Stimulated activated CD8-positive, alpha-beta memory T cell treated with anti-CD3 and anti-CD28 coated beads, Interleukin-15, amount 100 ng/mL, for 24 hours (primary cell): ENCODE measurements at places on chromosomes 6 and 20.

DNA sequence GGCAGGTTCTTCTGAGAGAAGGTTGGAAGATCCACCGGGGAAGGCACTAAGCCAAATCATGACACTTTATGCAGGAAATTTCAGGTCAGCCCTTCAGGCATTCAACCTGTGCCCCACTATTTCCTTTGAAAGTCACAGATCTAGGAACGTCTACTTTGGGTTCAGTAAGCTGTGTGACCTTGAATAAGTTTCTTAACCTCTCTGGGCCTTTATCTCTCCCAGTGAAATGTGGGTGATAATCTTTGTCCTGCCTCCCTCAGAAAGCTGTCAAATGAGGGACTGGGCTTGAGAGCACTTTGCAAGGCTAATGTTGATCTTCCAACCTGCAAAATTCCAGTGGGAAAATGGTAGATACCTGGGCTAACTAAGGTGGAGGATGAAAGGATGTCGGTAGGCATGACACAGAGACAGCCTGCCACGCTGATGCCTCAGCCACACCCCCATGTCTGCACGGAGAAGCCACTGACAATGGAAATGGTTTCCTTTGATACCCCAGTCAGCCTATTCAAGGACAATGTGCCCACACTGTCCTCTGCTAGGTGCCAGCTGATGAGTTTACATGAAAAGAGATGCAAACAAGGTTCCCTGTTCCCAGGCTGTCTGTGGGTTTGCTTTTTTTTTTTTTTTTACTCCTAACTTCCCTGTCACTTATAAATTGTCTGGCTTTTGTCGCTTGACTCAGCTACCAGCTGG is 9.3 kb downstream of the BNIP5 start:
- DNase-seq: no peak

DNA sequence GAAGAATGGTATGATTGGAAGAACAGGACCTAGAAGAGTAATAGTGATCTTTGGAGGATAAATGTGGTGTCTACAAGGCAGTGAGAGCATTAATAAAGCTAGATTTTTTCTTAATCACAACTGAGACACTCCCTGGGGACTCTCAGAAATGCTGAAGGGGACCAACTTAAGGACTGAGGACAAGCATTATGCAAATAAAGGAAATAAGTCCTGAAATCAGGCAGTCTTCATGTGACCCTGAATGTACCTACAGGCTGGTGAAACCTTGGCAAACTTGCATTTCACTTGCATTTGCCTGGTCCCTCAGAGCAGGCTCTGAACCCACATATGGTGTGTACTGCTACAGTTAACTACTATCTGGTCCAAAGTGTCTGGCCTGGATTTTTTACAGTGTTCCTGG is 19.3 kb upstream of the TTK start:
- DNase-seq: no peak

- no peak for DNase-seq
Measured at GRCh38 chr6:47698342-47698787, at the start of gene ADGRF4. TSS of gene ADGRF4 (plus strand) at chr6:47698580. CDS start at chr6:47707246, 8,666 bp downstream.

DNA sequence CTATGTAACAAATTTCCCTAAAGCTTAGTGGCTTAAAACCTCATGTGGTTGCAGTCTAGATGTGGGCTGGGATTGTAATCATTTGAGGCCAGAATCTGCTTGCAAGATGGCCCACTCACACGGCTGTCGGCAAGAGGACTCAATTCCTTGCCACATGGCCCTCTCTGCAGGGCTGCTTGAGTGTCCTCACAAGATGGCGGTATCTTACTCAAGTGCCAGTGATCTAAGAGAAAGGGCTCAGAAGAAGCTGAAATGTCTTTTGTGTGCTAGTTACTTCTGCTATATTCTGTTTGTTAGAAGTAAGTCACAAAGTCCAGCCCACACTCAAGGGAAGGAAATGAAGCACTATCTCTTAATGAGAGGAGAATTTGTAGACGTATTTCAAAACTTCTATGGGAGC is 47.1 kb upstream of the PMEPA1 start:
- DNase-seq: no peak

DNA sequence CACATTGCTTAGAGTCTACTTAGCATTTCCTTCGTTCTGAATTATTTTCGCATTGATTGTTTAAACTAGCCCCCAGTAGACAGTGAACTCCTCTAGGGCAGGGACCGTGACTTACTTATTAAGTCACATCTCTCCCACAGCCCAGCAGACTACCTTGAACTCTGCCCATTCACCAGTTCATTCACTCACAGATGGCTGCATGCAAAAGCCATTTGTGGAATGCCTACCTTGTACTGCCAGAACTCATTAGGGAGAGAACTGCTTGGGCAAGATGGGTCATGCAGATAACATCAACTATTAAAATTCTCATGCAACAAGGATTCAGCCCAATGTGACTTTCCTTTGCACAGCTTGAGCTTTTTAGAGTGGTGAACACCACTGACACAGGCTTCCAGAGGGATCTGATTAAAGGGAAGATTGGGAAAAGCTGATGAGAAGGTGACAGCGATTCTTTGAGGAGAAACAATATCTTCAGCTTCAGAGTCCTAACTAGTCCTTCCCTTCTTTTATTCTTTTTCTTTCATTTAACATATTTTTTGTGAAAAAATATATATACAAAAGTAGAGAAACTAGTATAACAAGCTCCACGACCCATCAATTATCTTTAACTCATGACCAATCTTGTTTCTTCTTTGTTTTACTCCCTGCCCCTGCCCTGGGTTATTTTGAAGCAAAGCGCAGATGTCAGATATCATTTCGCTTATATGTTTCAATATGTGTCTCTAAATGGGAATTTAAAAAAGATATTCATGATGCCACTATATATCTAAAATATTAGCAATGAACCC is 273.9 kb downstream of the CDC5L start:
- DNase-seq: no peak

GRCh38 chr20:62768551-62769287 is 27.6 kb upstream of the MRGBP start:
- no peak for DNase-seq

DNA sequence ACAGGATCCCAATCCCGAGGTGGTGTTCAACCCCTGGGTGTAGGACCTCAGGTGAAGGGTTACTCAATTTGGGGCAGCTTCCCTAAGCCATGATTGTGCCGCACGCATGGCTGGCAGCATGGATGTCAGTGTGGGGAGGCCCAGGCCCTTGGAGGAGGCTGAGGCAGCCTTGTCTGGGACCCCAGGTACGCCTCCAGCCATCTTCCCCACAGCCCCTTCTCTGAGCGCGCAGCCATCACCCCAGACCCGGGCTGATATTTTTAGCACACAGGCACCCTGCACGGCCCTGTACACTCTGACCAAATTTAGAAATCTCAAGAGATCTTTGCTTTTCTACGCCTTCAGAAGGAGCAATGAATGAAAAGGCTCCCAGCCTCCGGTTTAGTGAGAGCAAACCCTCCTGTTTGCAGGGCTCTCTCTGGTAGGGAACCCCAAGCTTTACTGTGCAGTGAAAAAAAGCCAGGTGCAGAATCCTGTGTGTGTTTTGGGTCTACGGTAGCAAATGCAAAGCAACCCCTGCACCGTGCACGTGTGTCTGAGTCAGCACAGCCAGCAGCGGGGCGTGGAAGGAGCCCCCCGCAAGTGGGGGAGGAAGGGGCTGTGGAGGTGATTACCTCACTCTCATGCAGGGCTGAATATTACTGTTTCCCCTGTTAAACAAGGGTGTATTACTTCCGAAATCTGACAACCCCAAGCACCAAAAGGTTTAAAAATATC is 44.3 kb downstream of the CTCFL start:
- no peak for DNase-seq

DNA sequence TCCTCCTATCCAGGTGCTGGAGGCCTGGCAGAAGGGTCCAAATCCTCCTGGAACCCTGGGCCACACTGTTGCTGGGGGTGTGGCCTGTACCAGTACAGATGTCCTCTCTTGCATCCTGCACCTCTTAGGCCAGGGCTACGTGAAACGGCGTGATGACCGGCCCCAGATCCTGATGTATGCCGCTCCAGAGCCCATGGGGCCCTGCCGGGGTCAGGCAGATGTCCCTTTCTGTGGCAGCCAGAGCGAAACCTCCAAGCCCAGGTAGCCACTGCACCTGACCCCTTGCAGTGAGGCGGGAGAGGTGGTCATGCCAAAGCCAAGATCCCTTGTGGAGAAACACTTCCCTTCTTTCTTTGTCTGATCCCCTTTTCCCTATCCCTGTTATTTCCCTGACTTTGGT is 14.2 kb downstream of the DNPH1 start:
- DNase-seq: no peak

DNA sequence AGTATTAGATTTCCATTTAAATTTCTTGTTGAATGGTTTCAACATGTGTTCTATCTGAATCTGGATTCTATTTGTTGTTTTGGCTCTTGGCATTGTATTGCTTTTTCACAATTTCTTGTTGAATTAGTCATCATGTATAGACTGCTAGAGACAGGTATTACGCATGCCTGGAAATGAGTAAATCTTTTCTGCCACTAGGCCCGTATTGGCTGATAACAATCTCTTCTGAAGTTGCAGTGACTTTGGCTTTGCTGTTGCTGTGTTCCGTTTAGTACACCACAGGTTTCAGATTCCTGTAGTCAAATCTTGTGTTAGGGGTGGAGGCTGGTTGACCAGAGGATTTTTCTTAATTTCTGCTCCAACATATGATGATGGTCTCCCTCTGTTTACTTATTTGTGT is 1339.4 kb downstream of the GRIK2 start:
- DNase-seq: no peak

GRCh38 chr6:160226118-160226591 is 32.5 kb downstream of the SLC22A2 start:
- peak; percentile 2 for DNase-seq

DNA sequence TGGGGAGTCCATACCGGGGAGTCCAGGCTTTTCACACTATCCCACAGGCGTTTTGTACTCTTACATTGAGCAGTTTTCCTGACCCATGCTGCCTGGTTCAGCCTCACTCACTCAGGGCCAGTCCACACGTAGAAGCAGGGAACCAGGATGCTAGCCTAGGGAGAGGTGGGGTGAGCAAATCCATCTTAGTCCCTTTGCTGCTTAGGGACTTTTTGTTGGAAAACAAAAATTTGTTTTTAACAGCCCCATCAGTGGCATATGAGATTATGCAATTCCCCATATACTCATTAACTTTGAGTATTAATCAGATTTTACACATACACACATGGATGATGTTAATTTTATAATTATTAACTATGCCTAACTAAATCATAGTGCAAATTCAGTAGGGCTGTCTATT is 84.2 kb downstream of the EZR start:
- no peak for DNase-seq

DNA sequence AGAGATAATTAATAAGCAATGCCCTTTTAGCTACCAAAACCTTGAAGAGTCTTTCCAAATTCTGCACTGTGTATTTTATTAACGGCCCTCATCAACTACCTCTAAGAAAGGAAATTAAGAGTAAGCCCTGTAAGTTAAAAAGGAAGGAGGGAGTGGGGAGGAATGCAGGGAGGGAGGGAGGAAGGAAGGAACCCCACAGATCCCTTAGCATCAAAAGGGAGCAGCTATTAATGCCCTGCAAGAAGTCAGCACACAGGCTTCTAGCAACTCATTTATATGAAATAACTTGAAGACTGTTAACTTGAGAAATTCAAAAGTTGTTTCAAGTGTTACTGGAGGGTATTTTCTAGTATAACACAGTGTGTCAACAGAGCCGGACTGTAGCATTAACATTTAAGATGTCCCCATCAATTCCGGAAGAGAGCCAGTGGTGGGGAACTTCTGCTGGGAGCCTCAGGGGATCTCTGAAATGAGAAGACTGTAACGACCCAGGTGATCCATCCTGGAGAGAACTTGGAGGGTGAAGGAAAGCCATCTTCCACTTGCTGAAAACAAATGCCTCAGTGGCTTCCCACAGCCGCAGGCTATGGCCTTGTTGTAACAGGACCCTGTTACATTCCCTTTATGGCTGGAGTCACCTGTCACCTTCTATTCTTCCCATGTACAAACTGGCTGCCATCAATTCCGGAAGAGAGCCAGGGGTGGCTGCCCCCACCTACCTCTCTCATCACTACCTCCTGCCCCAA is 33.2 kb downstream of the SLC22A23 start:
- no peak for DNase-seq

DNA sequence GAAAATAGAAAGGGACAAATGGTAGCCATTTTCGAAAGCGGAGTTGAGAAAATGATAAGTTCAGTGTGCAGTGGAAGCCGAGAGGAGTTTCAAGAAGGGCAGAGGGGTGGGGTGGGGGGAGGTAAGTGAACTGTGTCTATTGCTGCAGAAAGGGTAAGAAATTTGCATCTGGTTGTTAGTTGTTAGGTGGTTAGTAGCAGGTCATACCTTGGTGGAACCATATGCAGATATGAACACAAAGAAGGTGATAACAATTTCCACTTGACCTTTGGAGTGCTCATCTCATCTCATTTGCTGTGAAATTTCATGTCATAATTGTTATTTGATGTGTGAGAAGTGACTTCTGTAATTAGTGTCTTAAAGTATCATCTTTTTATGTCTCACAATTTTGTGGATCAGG is 288.2 kb downstream of the QKI start:
- DNase-seq: no peak

GRCh38 chr6:112231594-112232060 is 22.7 kb downstream of the LAMA4 start:
- no peak for DNase-seq

DNA sequence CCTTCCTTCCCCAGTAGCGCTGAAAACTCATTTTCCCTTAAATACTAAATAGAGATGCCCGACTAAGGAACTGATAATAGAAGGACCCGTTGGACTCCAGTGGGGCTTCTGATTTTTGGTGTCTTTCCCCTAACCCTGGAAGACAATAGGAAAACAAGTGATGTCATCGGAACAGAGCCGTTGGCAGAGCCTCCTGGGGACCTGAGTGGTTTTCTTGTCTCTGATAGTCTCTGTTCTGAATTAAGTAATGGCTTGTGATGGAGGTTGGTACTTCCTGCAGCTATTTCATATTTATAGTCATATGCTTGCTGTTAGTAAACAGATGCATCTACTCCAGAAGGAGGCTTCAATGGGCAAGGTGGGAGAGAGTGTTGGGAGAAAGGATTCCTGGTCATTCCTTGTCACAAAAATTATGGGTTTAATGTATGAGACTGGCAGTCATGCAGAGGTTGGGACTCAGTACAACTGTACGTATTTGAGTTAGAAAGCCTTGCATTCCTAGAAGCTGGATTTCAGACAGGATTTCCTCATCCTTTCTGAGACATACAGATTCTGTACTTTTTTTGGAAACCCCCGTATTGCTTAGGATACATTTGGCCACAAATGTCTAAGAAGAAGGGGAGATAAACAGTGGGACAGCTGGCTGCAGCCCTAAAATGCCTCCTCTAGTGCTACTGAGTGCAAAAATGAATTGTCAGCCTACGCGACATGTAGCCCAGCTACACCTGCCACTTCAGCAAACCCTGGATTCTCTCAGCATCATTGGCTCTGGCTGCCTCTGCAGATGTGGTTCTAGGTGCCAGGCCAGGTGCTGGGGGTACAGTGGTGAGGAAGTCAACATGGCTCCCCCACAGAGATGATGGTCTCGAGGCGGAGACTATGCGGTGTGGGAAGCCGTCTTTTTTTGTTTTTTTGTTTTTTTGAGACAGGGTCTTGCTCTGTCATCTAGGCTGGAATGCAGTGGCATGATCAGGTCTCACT is 38.1 kb downstream of the CDS2 start:
- DNase-seq: no peak

DNA sequence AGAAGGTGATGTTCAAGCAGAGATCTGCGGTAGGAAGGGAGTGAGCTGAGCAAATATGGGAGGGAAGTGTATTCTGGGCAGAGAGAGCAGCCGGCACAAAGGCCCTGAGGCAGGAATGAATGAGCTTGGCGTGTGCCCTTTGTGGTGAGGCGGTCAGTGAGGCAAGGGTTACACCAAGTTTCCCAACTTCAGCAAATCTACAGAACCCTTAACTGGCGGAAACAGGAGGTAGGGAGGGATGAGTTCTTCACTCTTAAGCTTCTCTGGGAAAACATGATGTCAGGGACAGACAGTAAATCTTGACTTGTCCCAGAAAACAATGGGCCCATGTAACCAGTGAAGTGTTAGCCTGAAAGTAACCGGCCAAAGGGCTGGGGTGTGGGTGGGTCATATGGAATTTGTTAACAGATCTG is 97.1 kb upstream of the PTPN1 start:
- no peak for DNase-seq
